ENCODE measurements at places on chromosomes 2 and 18. TPM values are rescaled to one million over a fixed set of nuclear protein-coding genes. Genes with fewer than 3 reads are reported as not detected.

Gene SMAD7
- 20.7 TPM for total RNA-seq

Gene SPDYA
- not detected for total RNA-seq

Gene B3GNT7
- total RNA-seq: 2.6 TPM

Gene CRYBA2
- not detected for total RNA-seq

Gene PFN4
- 1.1 TPM for total RNA-seq

Gene ARHGEF4
- 7.4 TPM for total RNA-seq

Gene NPHP1
- total RNA-seq: 7.3 TPM

Gene GLI2
- 16.6 TPM for total RNA-seq

Gene ZNF521
- not detected for total RNA-seq

Gene CAPN14
- total RNA-seq: 0.03 TPM

Gene PSMA8
- not detected for total RNA-seq

Gene CRYGD
- total RNA-seq: not detected

Gene ANKRD36B
- total RNA-seq: 4.5 TPM

Gene REG3G
- not detected for total RNA-seq

Gene ATP6V1C2
- 0.25 TPM for total RNA-seq

Gene C2orf15
- total RNA-seq: 1.0 TPM

Gene MAL
- 0.12 TPM for total RNA-seq

Gene LONRF2
- 2.6 TPM for total RNA-seq

Gene TNFRSF11A
- total RNA-seq: 9.5 TPM

Gene ALLC
- total RNA-seq: not detected

Gene DUSP19
- 0.45 TPM for total RNA-seq

Gene RIT2
- not detected for total RNA-seq

Gene AGXT
- not detected for total RNA-seq

Gene HJURP
- total RNA-seq: 61.5 TPM

Gene SIX2
- 0.97 TPM for total RNA-seq

Gene TMEM37
- total RNA-seq: 2.3 TPM

Gene CLEC4F
- total RNA-seq: not detected

Gene FBLN7
- total RNA-seq: 0.58 TPM

Gene CXCR4
- total RNA-seq: 0.76 TPM

Gene NAT8
- not detected for total RNA-seq

Gene MCEE
- total RNA-seq: 13.5 TPM

Gene LBX2
- total RNA-seq: 3.0 TPM

Gene FAM237A
- total RNA-seq: not detected

Gene FSHR
- total RNA-seq: not detected

Gene AFF3
- not detected for total RNA-seq

Gene RAB10
- 271 TPM for total RNA-seq

Gene CYP26B1
- 16.9 TPM for total RNA-seq

Gene EGR4
- 0.28 TPM for total RNA-seq

Gene MTCL1
- 52.5 TPM for total RNA-seq

Gene ALK
- not detected for total RNA-seq

Gene AMER3
- not detected for total RNA-seq

Gene AFG3L2
- total RNA-seq: 37.6 TPM

Gene RFX8
- not detected for total RNA-seq

Gene C2orf72
- 5.6 TPM for total RNA-seq

Gene UBE2E3
- total RNA-seq: 77.9 TPM

Gene LYPD6
- 0.09 TPM for total RNA-seq

Gene COL4A4
- 2.1 TPM for total RNA-seq

Gene CHMP1B
- 48.1 TPM for total RNA-seq

Gene CCDC68
- 6.5 TPM for total RNA-seq

Gene NXPH2
- total RNA-seq: not detected

Gene ANKRD36
- total RNA-seq: 7.1 TPM

Gene MTLN
- 130 TPM for total RNA-seq

Gene MAB21L4
- 0.20 TPM for total RNA-seq

Data from A549 treated with Mapracorat at 1 μM for 4 hours (cell line).